ENCODE measurements at places on chromosomes 16 and 17.

DNA sequence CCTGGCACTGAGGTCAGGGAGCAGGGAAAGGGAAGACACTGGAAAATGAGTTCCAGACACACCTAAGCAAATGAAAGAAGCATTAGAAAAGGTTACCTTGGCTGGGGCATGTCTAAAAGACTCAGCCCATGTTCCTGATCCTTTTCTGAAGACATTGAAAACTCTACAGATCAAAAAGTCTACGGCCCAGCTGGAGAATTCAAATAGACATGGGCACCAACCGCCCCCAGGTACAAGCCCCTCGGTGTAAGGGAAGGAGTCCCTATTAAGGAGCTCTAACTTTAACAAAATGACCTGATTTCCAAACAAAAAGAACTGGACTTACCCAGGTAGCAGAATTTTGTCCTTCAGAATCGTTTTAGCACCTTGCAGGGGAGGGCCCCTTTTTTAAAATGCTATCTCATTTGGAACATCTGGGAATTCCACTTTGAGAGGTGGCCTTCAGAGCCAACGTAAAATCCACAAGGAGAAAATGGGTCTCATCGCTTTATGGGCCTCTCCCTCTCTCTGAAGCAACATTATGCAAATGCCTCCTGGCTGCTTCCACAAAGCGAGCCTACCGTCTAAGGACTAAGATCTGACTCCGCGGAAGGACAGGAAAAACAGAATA is 43.6 kb upstream of the RBFOX3 start:
- no peak for DNase-seq

- no peak for DNase-seq
Observed at GRCh38 chr17:45584092-45585036, 93.8 kb upstream of the PLEKHM1 start.

- DNase-seq = no peak
Observed at GRCh38 chr17:57468932-57469775, 212.8 kb downstream of the MSI2 start.

GRCh38 chr17:81302861-81303333 is 7.8 kb upstream of the SLC38A10 start:
- no peak for DNase-seq

GRCh38 chr17:82962163-82962720 is 117.2 kb upstream of the METRNL start:
- DNase-seq = peak; percentile 17

GRCh38 chr17:38724337-38724988 is 5.7 kb upstream of the CISD3 start:
- no peak for DNase-seq

GRCh38 chr17:67145183-67145805 is 99.7 kb downstream of the HELZ start:
- no peak for DNase-seq

- no peak for DNase-seq
Observed at GRCh38 chr16:54912720-54913119, 17.9 kb upstream of the IRX5 start.

DNA sequence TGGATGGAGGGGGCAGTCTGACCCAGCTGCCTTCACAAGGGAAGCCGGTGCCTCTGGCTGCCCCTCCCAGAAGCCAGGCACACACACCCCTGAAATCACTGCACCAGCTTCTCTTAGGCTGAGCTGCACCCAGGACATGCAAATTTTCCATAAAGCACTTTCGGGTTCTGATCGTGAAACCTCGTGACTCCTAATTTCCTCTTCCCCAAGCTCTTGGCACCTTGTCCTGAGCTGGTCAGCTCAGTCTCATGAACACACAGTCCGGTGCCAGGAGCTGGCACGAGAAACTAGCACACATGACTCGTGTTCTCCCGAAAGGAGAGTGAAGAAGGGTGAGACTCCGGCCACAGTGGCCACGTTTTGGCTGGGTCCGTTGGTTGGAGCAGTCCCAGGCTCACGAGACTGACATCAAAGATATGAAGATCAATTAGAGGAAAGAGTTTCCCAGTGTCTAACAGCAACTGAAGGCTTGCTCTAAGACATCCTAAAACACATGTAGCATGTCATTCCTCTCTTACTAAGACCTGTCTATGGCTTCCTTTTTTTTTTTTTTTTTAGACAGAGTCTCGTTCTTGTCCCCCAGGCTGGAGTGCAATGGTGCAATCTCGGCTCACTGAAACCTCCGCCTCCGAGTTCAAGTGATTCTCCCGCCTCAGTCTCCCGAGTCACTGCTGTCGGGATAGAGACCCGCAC is 9.2 kb upstream of the ABR start:
- DNase-seq = peak; percentile 28

DNA sequence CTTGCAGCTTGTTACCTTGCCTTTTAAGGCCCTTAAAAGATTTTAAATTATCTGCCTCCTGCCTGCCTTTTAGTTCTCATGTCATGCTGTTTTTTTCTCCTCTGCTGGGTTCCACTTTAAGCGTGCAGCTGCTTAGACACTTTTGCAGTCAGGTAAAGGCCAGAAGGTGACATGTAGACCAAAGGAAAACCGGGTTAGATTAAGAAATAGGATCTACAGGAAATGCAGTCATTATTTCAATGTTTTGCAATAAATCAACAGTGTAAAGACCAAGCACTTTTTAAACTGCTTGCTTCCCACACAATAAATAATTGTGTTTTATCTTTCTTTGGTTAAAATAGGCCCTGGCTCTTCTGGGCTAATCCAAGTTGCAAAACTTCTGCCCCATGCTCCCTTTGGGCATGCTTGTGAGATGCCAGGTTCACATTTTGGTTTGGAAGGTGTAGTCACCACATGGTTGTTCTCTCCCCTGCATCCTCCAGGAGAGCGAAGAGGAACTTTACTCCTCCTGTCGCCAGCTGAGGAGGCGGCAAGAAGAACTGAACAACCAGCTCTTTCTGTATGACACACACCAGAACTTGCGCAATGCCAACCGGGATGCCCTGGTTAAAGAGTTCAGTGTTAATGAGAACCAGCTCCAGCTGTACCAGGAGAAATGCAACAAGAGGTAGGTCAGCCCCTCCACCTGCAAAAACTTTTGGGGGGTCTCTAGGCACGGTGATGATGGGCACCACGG is 54.9 kb downstream of the SDR42E1 start:
- DNase-seq = peak; percentile 20

GRCh38 chr16:68539711-68540239 is 684 bp downstream of the ZFP90 start:
- no peak for DNase-seq
